Cortex of kidney (tissue), 1 donor: ENCODE measurements at places on chromosomes 5 and 9.

GRCh38 chr5:137105351-137106035 lies 393.6 kb downstream of the SPOCK1 start:
- no peak for DNase-seq

DNA sequence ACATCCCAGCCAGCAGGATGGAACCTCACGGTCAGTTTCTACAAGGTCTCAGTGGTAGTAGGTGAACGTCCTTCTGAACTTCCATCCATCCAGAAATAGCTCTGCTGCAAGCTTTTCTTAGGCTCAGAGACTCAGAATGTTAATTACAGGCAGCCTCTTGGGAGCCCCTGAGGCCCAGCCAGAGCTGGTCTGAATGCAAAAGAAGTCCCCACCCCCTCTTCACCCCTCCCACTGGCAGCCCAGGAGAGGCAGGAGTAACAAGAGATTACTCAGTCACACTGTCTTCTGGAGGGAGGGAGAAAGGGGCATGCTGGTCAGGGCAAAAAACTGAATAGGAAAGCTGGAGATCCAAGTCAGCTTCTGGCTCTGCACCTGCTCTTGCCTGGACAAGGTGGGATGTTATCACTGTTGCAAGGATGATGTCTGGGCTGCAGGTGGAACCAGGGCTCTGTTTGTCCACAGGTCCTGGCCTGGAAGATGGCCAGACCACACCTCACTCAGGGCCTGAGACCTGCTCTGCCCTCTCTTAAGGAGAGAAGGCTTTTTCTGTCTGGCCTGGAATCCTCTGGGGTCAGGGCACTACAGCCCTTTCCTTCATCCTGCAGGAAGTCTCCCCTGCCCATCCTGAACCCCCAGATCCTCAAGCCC lies 9.1 kb downstream of the ENHO start:
- DNase-seq, result no peak

DNA sequence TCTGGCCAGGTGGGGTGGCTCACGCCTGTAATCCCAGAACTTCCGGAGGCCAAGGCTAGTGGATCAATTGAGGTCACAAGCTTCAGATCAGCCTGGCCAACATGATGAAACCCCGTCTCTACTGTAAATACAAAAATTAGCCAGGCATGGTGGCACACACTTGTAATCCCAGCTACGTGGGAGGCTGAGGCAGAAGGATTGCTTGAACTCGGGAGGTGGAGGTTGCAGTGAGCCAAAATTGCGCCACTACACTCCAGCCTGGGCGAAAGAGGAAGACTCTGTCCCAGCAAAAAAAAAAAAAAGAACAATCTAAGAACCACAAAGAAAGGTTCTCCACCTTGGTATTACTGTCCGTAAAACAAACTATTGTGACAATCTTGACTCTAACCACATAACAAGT lies 9.7 kb downstream of the MYO10 start:
- DNase-seq, result no peak

GRCh38 chr5:123943151-123943550 lies 431.2 kb downstream of the CSNK1G3 start:
- DNase-seq, result no peak

GRCh38 chr5:79924936-79925893 lies 65.8 kb downstream of the MTX3 start:
- DNase-seq, result no peak

DNA sequence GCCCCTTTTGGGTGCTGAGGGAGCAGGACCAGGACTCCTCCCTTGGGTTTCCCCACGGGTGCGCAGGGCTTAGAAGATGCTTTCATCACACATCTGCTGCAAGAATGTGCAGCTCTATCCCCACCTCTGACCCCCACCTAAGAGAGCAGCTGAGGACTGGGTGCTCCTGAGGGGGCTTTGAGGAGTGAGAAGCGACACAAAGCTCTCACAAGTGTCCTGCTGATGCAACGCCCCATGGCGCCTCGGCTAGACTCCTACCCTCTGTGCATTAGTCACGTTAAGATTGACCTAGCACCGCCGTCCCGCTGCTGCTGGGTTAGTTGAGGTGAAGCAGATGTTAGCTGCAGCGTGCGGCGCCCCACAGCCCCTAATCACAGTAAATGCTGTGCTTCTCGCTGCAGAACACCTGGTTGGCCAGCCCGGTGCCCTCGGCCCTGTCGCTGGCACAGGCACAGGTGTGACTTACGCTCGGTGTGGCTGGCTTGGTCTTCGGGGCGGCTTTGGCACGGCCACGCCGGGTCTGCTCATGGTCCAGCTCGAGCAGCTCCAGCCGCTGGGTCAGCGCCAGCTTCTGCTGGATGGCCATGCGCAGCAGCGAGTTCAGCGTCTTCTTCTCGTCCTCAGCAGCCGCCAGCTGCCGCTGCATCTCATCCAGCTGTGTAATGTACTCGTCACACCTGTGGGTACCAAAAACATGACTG lies 45.0 kb upstream of the IPPK start:
- DNase-seq, result no peak

DNA sequence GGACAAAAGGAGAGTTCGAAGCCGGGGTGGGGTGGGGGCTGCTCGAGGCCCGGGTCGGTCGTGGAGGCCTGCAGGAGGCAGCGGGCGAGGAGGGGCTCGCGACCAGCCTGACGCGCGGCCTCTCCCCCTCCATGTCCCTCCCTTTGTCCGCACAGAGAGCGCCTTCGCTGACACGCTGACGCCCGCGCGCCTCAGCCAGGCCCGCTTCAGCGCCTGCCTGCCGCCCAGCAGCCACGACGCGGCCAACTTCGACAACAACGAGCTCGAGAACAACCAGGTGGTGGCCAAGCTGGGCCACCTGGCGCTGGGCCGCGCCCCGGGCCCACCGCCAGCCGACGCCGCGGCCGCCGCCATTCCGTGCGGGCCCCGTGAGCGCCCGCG lies 42.2 kb downstream of the NEURL1B start:
- DNase-seq, result no peak

- no peak for DNase-seq
Observed at GRCh38 chr5:95664204-95664786, 17.7 kb downstream of the RFESD start.
